Lung microvascular endothelial cell (primary cell): ENCODE measurements at places on chromosomes 12 and 14. TPM values are rescaled to one million over a fixed set of nuclear protein-coding genes. Genes with fewer than 3 reads are reported as not detected.

DNA sequence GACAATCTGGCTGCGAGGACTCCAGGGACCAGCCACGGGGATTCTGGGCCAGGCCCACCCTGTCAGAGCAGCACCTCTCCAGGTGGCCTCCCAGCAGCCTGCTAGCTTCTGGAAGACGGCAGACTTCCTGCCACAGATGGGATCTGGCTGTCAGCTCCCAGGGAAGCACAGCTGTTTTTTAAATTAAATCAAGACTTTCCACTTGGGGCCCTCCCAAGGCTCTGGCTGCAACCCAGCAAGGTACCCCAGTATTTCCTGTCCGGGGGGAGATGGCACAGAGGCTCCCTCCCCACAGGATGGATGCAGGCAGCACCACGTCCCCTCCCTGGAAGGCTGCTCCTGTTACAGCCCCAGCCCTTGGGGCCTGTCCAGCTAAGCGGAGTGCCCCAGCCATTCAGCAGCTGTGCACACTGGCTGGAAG is 56.9 kb downstream of the ACTN1 start:
- DNase-seq = no peak

- no peak for DNase-seq
Measured at GRCh38 chr14:100410056-100410565, 87.0 kb downstream of the SLC25A47 start.

DNA sequence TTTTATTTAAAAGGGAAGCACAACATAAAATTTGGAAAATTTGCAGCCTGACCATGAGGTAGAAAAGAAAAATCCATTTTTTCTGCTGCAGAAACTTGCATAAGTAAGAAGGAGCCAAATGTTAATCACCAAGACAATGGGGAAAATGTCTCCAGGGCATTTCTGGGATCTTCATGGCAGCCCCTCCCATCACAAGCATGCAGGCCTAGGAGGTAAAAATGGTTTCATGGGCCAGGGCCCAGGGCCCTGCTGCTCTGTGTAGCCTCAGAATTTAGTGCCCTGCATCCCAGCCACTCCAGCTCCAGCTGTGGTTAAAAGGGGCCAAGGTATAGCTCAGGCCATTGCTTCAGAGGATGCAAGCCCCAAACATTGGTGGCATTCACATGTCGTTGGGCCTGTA is 735.6 kb downstream of the GALC start:
- no peak for DNase-seq

- DNase-seq = peak; percentile 77
Measured at GRCh38 chr12:55742719-55743405, at the start of gene GDF11. Gene GDF11 (plus strand): TSS chr12:55743122. CDS start chr12:55743317, 195 bp downstream.

DNA sequence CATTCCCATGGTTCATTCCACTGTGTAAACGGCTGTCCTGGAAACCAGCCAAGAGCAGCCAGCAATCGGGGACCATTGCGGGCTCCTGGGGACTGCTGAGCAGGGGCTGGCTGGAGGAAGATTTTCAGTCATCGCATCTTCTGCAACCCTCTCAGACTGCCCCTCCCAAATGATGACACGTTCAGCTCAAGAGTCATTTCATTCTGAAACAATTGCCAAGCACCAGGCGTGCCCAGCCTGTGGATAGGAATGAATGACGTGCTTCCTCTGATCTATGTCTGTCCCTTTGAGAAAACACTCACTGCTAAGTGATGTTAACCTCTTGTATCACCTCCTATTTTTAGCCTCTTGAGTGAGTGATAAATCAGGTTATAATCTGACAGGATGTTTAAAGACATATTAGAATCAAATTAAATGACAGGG is 62.0 kb downstream of the NDUFA12 start:
- peak; percentile 89 for DNase-seq

DNA sequence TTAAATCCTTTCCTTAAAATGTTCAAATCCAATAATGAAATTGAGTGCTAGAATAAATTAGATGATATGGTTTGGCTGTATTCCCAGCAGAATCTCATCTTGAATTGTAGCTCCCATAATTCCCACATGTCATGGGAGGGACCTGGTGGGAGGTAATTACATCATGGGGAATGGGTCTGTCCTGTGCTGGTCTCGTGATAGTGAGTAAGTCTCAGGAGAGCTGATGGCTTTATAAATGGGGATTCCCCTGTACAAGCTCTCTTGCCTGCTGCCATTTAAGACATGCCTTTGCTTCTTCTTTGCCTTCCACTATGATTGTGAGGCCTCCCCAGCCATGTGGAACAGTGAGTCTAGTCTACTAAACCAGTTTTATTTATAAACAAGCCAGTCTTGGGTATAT is 508.5 kb downstream of the ETNK1 start:
- DNase-seq = no peak

- DNase-seq = no peak
Measured at GRCh38 chr12:2325519-2325918, 272.7 kb downstream of the CACNA1C start.

- no peak for DNase-seq
Measured at GRCh38 chr14:102249041-102249440, 55.9 kb downstream of the MOK start.

- peak; percentile 1 for DNase-seq
Measured at GRCh38 chr14:65565948-65566347, 153.4 kb downstream of the FUT8 start.

- peak; percentile 32 for DNase-seq
Measured at GRCh38 chr12:22018860-22019259, 27.2 kb upstream of the CMAS start.

DNA sequence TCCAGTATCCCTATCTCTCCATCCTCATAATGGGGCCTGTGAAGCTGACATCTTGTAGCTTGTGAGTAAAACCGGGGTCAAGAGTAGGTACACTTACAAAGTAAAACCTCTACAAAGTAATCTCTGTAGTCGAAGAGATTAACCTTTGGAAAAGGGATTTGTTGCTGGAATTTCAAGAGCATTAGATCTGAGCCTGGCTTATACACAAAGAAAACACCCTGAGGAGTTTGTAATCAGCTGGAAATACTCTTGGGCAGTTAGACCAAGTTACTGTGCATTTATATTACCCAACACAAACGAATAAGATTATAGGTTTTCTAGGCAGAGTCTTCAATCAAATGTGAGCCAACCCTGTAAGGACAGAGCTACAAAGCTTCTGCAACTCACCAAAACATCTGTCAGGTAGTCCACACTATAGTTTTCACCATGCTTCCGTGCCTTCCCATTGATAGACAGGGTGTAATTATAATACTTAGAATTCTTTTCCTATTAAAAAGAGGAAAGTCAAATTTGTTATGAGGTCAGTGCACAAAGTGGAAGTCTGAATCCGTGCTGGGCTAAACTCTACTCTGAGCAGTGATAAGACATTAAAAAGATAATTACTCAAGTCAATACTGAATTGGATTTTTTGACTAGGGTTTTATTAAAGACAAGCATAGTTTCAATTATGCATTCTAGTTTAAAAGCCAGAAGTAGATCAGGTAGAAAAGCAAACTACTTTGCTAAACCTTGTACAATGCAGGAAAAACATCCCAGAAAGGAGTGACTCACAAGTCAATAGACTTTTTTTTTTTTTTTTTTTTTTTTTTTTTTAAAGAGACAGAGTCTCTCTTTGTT is 14.6 kb downstream of the GNS start:
- peak; percentile 38 for DNase-seq

- no peak for DNase-seq
Measured at GRCh38 chr12:5967645-5968415, 22.8 kb upstream of the ANO2 start.

DNA sequence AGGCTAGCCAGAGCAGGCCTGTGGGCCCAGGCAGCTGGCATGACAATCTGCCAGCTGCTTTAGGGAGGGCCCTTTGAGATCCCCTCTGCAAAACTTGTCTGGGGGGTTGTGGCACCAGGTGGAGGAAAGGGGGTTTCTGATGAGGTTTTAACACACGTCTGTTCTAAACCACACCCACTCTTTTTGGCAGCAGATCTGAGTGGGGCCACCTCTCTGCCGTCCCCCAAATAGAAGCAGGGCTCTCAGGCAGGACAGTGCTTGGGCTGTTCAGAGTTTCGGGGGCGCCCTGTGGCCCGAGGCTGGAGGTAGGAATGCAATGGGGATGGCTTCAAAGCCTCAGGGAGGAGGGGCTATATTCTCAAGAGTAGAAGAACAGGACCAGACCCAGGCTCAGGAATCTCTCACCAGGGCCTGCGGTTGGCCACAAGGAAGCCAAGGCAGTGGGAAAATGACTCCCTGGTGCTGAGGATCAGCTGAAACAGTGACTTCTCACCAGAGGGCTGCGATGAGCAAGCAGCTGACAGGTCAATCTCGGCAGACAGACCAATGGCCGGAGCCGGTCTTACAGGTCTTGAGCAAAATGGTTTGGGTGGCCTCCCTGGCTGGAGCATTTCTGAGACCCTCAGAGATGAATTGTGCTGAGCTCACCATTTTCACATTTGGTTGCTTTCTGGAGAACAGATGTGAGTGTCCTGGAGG is 1.5 kb upstream of the KRT5 start:
- DNase-seq = no peak

DNA sequence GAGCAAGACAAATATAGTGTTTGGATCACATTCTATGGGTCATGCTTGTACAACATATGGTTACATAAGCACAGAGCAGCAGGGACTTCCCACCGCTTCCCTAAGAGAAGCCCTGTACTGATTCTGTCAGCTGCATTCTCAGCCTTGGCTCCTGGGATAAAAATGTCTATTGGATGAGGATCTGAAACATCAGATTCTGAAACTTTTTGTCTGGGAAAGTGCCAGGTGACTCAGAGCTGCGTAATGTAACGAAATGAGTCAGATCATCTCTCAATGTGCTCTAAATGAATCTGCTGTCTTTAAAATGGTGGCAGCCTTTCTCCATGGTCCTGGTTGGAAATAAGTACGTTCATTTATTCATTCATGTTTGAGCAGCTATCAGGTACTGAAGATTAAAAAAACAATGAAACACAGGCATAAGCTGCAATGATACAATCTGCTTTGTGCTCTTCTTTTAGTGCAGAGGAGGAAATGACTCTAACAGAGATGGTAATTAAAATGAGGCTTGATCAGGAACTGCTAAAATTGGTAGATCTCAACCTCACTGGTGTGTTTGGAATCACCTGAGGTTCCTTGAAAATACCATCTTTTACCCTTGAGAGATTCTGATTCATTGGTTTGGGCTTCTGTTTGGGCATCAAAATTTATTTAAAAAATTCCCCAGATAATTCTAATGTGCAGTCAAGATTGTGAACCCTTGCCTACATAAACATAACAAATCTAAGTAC is 99.1 kb upstream of the NAP1L1 start:
- DNase-seq = peak; percentile 98

- DNase-seq = no peak
Measured at GRCh38 chr12:90275088-90275487, 566.5 kb upstream of the ATP2B1 start.

GRCh38 chr12:75699728-75700496 is 188.5 kb upstream of the KRR1 start:
- DNase-seq = peak; percentile 94

- DNase-seq = no peak
Measured at GRCh38 chr12:110373425-110373824, 30.1 kb downstream of the ANAPC7 start.

GRCh38 chr12:131101703-131102492 is 148.2 kb downstream of the ADGRD1 start:
- no peak for DNase-seq

GRCh38 chr12:108563136-108563803 is 874 bp downstream of the ISCU start:
- peak; percentile 81 for DNase-seq

DNA sequence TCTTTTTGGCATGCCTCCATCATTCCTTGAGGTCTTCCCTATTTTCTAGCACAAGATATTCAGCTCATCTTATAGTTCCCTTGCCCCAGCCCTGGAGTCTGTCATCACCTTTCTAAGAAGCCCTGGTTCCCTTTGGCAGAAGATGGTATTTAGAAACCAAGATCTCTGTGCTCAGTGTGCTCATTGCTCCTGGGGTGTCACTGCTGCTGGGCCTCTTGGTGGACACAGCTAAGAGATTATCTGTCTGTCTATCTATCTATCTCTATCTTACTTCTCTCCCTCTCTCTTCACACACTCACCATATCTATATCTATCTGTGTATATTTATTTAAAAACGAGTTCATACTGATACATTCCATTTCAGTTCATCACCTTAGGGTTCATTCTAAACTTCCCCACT is 67.2 kb downstream of the DAO start:
- no peak for DNase-seq

DNA sequence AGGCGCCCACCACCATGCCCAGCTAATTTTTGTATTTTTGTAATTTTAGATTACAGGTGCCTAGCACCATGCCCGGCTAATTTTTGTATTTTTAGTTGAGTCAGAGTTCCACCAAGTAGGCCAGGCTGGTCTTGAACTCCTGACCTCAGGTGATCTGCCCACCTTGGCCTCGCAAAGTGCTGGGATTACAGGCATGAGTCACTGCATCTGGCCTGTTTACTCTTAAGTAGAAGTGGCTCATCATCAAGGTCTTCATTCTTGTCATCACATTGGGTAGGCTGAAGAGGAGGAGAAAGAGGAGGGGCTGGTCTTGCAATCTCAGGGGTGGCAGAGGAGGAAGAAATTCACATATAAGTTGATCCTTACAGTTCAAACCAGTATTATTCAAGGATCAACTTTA is 152.4 kb upstream of the ATP2B1 start:
- DNase-seq = no peak

ARHGAP9 gene
- under 0.01 TPM in 1 of 2 replicates, not detected in the other for total RNA-seq

SLC5A8 gene
- total RNA-seq = under 0.01 TPM in 1 of 2 replicates, not detected in the other

JAG2 gene
- total RNA-seq = 39.7 and 51.6 TPM in 2 replicates
